ENCODE measurements at places on chromosomes 16 and 17.

DNA sequence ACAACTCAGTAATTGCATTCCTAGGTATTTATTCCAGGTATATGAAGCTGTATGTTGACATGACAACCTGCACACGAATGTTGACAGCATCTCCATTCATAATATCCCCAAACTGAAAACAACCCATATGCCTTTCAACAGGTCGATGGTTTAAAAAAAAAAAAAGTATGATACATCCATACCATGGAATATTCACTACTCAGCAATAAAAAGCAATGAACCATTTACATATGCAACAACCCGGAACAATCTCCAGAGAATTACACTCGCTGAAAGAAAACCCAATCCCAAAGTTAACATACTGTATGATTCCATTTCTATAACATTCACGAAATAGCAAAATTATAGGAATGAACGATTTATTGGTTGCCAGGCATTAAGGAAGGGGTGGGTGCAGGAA is 53.3 kb upstream of the DNAH9 start:
- DNase-seq: no peak

GRCh38 chr16:4936991-4937781 is at the start of gene PPL:
PPL (minus strand) TSS chr16:4937148; CDS start chr16:4937045, 103 bp downstream.
- no peak for DNase-seq

GRCh38 chr16:6160303-6160702 is 1062.7 kb upstream of the EEF2KMT start:
- DNase-seq: no peak

GRCh38 chr16:14358697-14359305 is 271.3 kb downstream of the PARN start:
- no peak for DNase-seq

GRCh38 chr16:58261263-58261662 is 33.6 kb downstream of the PRSS54 start:
- DNase-seq: no peak

DNA sequence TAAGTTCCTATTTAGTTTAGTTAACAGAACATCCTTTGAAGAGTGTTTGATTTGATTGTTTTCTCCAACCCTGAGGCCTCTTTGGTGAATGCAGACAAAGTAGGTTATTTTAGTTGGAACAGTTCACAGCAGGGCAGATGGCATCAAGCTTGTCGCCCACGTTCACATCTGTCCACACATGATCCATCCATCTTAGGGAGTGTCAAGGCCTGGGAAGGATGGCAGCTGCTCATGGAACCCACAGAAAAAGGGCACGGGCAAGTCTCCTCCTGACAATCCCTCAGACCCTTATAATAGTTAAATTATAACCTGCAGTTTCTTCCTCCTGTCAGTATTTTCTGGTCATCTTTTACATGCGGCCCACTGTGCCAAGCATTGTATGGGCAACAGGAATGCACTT is 60.2 kb downstream of the KNOP1 start:
- DNase-seq: no peak

GRCh38 chr17:77555741-77556291 is 402.7 kb upstream of the TNRC6C start:
- peak; percentile 41 for DNase-seq

DNA sequence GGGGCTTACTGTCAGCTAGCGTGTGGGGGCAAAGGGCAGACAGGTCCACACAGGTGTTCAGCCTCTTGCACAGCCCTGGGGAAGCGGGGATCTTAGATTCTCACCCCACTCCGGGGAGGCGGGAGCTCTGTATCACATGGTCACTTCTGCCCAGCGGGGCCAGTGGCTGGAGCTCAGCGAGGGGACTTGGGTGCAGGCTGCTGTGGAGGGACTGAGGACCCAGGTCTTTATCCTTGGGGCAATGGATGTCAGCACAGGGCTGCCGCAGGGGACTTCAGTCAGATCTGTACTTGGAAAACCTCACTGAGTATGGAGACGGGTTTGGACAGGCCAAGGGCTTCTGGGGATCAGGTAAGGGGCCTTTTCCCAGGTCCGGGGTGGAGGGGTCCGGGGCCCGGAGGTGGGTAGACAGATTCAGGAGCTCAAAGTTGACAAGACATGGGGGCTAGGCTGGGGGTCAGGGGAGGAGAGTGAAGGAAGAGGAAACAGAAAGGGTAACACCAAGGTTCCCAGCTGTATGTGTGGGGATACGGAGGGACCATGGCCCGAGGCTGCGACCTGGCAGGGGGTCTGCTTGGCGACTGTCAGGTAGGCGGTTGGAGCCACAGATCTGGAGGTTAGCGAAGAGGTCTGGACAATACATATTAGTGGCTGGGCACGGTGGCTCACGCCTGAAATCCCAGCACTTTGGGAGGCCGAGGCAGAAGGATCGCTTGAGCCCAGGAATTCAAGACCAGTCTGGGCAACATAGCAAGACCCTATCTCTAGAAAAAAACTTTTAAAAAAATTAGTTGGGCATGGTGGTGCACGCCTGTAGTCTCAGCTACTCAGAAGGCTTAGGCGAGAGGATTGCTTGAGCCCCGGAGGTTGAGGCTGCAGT is 15.1 kb upstream of the BAIAP2 start:
- no peak for DNase-seq

- DNase-seq: no peak
Measured at GRCh38 chr17:65523411-65523810, 38.0 kb downstream of the AXIN2 start.

DNA sequence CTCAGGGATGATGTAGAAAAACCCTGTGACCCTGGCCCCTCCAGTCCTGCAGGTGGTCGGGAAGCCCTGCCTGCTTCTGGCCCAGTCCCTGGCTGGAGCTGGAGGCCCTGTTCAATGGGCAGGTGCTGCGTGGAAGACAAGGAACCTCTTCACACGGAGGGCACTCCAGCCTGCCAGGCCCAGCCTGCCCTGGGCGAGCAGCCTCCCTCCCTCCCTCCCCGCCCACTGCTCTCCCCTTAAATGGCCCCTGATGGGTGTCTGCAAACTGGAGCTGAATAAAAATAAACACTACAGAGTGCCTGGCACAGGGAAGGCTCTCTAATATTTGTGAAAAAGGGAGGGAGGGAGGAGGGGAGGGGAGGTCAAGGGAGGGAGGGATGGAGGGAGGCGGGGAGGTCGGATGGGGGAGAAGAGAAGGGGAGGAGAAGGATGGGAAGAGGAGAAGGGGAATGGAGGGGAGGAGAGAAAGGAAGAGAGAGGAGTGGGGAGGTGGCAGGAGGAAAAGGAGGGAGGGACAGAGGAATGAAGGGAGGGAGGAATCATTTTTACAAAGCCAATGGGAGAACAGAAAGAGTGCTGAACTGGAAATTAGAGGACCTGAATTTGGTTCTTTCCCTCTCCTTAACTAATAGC is 222.8 kb upstream of the TNRC6C start:
- DNase-seq: no peak

All from anterior cingulate cortex (tissue), 58 donors.